ENCODE measurements at places on chromosomes 12 and 14.

DNA sequence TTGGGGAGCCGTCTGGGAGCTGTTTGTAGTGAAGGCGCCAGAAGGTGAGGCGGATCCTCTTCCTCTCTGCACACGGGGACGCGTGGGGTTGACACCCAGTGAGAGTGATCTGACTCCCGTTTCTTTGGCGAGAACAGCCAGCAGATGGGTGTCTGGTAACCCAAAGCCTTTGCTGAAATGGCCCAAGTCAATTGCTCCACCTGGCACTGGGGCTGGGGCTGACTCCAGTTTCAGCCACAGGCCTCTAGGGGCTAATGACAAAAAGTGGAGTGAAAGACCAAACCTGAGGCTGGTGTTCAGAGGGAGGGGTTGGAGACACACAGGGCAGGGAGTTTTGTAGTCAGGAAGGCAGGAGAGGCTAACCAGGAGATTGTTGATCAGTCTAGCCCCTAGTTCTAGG is 87.0 kb downstream of the FRMD6 start:
- DNase-seq, result no peak

- no peak for DNase-seq
Observed at GRCh38 chr12:54258201-54258681, 21.7 kb downstream of the CBX5 start.

DNA sequence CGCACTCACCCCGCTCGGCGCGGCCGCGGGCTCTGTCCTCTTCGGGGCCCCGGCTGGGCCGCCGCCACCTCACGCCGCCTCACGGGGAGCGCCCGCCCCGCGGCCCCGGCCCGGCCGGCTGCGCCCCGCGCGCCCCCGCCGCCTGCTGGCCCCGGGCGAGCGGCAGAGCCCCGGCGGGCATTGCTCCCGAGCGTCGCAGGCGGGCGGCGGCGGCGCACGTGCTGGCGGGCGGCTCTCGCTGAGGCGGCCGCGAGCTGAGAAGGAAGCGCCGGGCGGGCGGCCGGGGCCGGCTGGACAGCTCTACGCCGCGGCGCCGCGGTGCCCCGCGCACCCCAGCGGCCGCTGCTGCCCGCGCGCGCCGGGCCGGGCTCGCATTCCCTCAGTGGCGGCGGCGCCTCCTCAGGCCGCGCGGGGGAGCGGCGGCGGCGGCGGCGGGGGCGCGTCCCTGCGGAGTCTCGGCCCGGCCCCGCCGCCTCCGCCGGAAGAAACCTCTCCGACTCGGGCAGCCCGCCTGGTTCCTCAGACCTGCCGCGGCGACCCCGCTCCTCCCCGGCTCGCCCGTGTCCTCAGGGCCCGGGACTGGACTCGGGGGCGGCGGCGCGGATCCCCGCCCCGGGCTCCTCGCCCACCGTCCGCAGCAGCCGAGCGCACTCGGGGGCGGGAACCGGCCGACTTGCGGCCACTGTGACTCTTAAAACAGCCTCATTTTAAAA is at the start of gene PITPNM2:
TSS of gene PITPNM2 (minus strand) at position 347 of the 713 bp plus-strand sequence. CDS start 116,500 bp downstream, outside the sequence.
- DNase-seq, result peak; percentile 52

DNA sequence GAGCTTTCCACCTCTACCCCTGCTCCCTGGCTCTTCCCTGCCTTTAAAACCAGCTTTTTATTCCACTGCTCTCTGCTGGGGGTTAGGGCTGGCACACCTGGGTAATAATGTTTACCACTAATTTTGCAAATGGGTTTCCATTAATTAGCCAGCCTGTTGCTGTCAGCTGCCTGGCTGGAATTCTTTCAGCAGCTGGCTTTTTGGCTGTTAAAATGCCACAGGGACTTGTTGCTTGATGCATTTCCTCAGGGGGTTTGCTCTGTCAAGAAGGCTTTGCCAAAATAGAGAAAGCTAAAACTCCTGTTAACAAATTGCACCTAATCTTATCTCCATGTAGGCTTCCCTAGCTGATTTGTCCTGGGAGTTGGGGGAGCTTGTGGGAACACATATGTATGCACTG is 51.8 kb upstream of the PSMC1 start:
- no peak for DNase-seq

- no peak for DNase-seq
Observed at GRCh38 chr14:98341211-98341610, 930.8 kb downstream of the BCL11B start.

DNA sequence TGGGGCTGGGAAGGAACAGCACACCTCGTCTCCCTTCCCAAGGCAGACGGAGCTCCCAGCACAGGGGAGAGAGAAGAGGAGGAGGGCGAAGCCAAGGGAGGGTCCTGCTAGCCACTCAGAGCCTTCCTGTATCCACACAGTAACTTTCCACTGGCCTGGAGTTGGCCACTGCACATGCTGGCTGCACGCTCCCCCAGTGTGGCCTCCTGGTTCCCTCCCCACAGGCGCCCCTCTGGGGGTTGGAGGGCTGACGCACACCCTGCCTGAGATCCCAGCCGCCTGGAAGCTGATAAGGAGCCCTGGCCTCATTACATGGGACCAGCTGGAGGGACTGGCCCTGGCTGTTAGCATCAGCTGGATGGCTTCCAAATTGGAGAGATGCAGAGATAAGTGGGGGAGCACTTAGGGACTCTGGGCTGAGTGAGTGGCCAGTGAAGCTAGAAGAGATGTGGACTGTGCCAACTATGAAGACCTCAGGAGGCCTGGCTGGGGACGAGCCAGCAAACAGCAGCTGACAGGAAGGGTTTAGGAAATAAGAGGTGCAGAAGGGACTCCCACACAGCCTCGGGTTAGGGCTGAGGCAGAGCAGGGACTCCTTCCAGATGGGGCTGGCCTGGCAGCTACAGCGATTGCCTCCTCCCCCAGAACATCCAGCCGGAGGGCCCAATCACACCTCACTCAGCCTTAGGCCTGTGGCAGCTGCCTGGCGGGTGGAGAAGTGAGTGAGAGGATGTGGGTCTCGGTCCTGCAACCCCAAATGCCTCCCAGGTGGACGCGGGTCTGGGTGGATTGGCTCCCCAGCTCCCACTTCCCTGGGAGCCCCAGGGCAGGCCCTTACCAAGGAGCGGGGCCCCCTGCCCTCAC is 26.3 kb upstream of the BCDIN3D start:
- no peak for DNase-seq

GRCh38 chr14:93787465-93788292 is 606 bp downstream of the PRIMA1 start:
- no peak for DNase-seq

- no peak for DNase-seq
Observed at GRCh38 chr14:36646664-36647416, 14.8 kb upstream of the PAX9 start.

- peak; percentile 26 for DNase-seq
Observed at GRCh38 chr14:39265033-39265432, 31.3 kb downstream of the MIA2 start.

GRCh38 chr12:99087278-99087677 is 442.2 kb downstream of the APAF1 start:
- DNase-seq, result no peak

DNA sequence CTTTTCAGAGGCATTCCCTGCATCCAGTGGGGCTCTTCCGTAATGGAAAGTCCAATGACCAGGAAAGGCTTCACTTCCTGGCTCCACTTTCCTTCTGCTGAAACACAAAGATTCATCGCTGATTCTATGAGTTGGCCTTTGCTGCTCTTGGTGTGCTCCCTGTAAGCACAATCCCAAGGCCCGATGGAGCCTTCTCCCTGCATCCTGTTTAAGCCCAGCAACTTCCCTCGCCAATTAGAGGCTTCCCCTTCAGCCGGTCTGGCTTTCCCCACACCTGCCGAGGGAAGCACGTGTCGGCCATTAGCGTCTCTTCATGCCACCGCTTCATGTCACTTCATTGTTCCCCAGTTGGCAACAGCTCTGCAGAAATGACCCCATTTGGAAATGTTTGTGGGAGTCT is 693.9 kb downstream of the MED13L start:
- DNase-seq, result no peak

GRCh38 chr12:25052196-25052913 is 103.5 kb upstream of the BCAT1 start:
- DNase-seq, result no peak

DNA sequence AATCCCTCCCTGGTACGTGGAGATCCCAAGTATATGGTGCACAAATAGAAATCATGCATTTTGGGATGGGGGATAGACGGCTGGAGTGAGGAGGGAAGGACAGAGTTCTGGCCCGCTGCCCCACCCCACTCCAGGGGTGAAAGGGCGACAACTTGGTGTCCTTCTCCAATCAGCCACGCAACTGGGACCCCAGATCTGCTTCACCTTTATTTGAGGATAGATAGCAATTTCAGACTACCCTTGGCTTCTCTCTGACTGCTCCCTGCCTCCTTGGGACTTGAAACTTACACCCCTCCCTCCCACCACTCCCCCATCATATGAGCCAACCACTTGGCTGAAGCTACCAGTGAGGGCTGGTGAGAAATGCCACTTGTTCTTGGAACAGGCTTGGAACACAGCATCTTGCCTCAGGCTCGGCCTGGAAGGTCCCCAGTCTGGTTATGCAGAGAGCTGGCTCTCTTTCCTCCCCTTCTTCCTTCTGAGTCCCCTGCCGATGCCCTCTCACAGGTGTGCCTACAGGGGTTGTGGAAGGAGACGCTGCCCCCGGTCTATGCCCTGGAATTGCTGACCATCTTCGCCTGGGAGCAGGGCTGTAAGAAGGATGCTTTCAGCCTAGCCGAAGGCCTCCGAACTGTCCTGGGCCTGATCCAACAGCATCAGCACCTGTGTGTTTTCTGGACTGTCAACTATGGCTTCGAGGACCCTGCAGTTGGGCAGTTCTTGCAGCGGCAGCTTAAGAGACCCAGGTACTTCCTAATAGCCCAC is 8.1 kb downstream of the OAS3 start:
- DNase-seq, result no peak

- no peak for DNase-seq
Observed at GRCh38 chr12:61095111-61095510, 1165.1 kb upstream of the USP15 start.

- no peak for DNase-seq
Observed at GRCh38 chr14:73460691-73461127, 2.4 kb upstream of the NUMB start.

DNA sequence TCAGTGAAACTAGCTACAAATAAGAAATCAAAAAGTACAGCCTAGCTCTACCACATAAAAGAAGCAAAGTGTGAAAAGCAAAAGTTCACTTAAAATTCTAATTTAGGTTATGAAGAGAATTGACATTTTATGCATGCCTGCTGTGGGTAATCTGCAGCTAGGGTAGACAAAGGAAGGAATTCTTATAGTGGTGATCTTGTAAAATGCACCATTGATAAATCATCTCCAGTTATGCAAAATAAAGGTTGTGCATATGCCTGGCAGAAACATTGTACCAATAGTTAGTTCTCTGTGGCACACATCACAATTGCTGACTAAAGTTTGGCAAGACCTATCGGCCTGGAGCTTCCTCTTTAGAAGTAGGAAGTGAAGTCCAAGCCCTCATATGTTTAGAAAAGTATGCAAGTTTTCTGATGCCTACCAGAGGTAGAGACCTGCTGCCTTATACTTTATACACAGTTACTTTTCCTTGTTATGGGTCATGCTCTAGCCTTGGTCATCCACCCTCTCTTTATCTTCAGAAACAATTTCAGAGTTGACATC is 78.3 kb downstream of the TSHR start:
- no peak for DNase-seq

DNA sequence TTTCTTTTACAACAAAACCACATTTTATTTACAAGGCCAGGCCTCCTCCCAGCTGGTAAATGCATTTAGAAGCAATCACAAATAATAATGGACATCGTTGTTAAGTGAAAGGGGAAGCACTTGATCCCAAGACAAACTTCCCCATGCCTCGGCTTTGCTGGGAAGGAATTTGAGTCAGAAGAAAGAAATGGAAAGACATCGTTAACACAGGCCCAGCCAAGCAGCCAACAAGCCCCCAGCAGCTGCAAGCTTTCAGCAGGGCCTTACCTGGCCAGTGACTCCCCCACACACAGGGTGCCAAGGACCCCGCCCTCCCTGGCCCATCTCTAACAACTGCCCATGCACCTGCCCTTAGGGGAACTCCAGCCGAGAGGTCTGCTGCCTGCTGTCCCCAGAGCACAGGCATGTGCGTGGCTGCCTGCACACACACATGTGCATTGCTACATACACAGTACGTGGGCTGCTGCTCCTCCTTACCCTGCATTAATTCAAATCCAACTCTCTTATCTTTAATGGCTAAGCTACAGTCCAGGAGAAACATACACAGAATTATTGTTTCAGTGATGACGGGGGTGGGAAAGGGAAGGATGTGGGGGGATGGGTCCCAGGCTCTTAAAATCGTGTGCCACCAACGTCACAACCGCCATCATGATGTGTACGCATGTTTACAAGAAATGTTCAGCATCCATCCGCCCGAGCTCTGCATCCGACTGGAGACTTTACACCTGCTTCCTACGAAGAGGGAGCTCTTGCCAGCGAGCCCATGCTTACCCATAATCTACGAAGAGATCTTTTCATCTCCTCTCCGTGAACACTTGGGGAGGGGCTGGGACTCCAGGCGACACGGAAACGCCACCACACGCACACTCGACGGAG is 9.8 kb downstream of the BCL11B start:
- DNase-seq, result no peak

GRCh38 chr14:105492971-105493871 is 2.2 kb downstream of the TEDC1 start:
- DNase-seq, result no peak

- no peak for DNase-seq
Observed at GRCh38 chr14:70789361-70789760, 20.0 kb downstream of the MAP3K9 start.

DNA sequence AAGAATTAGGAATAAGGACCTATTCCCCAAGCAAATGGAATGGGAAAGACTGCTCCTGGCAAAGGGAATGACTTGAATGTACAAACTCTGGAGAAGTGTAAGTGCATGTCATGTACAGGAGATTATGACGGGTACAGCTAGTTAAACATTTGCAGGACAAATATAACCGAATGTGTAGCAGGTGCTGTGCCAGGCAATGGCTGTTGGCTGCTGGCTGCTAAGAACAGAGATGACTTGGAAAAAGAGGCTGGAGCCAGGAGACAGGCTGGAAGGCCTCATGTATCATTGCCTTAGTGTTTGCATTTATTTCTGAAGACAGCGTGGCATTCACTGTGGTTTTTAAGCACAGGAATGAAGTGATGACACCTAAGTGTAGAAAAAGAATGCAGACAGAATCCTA is 136.8 kb downstream of the TTC8 start:
- DNase-seq, result no peak

- DNase-seq, result no peak
Observed at GRCh38 chr12:44873898-44874297, 2.2 kb downstream of the NELL2 start.

DNA sequence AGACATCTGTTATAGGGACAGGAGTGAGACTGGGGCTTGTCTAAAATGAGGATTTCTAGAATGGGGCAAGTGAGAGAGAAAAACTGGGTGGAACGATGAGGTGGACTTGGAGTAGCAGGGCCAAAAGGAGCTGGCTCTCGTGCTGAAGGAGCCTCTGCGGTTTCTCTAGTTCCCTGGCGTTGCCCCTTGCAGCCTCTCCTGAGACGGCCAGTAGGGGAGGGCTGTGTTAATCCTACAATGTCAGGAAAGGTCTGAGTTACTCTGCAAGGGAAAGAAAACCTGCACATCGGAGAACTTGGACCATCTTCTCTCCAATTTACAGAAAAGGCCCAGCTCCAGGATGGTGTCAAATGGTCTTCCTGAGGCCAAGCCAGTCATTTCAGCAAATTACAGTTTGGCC is 963.8 kb upstream of the FLRT2 start:
- DNase-seq, result no peak

- no peak for DNase-seq
Observed at GRCh38 chr14:49896966-49897365, 4.1 kb downstream of the ARF6 start.
